Neural crest cell (in vitro differentiated cells): ENCODE measurements at places on chromosomes 13 and 19.

GRCh38 chr19:34990578-34991192, 9.4 kb upstream of the GRAMD1A start:
- DNase-seq, result no peak

DNA sequence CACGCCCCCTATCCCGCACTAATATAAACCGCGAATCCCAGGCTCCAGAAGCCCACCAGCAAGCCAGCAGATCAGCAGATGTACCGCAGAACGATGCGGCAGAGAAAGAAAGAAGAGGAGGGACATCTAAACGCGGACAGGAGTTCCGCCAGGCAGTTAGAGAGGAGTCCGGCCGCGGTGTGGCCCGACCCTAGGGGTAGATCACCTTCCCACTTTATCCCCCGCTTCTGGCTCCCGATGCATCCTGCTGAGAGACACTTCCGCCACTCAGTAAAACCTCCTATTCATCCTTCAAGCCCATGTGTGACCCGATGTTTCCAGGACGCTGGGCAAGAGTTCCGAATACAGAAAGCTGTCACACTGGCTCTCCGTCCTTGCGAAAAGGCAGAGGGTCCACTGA, 1046.8 kb downstream of the SLITRK5 start:
- no peak for DNase-seq

- no peak for DNase-seq
Observed at GRCh38 chr13:33787051-33787591, 30.8 kb upstream of the RFC3 start.

- DNase-seq, result peak; percentile 48
Observed at GRCh38 chr13:27997904-27998522, 9.5 kb upstream of the URAD start.

- DNase-seq, result peak; percentile 90
Observed at GRCh38 chr19:48290771-48291488, 21.0 kb downstream of the ZNF114 start.

DNA sequence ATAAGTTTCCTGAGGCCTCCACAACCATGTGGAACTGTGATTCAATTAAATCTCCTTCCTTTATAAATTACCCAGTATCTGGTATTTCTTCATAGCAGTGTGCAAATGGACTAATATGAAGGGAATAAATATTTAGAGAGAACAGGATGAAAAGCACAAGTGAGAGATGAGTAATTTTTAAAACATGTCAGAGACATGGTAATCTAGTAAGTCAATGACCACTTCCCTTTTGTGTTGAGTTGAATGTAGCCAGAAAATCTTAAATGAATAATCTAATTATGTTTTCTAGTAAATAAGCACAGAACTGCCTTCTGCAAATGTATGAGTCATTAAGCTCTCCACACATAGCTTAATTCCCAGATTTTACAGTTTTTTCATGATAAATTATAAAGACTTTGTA, 524.1 kb upstream of the SLITRK5 start:
- DNase-seq, result no peak

DNA sequence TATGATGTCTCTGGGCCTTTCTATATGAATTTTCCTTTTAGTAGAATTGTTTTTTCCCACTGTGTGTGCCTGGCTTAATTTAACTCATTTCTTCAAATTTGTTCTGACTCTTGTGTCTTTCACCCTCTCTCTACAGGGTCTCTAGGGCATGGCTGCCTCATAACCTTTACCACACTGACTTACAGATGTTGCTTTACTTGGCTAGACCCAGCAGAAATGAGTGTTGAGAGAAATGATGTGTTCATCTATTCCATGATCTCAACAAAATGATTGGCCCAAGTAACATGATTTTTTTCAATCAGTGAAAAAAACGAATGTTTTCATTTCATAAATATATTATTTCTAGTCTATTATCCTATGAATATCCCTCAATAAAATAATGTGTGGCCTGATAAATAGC, 195.0 kb downstream of the GPC5 start:
- no peak for DNase-seq

GRCh38 chr19:57071444-57071843, 48.3 kb upstream of the USP29 start:
- DNase-seq, result no peak

DNA sequence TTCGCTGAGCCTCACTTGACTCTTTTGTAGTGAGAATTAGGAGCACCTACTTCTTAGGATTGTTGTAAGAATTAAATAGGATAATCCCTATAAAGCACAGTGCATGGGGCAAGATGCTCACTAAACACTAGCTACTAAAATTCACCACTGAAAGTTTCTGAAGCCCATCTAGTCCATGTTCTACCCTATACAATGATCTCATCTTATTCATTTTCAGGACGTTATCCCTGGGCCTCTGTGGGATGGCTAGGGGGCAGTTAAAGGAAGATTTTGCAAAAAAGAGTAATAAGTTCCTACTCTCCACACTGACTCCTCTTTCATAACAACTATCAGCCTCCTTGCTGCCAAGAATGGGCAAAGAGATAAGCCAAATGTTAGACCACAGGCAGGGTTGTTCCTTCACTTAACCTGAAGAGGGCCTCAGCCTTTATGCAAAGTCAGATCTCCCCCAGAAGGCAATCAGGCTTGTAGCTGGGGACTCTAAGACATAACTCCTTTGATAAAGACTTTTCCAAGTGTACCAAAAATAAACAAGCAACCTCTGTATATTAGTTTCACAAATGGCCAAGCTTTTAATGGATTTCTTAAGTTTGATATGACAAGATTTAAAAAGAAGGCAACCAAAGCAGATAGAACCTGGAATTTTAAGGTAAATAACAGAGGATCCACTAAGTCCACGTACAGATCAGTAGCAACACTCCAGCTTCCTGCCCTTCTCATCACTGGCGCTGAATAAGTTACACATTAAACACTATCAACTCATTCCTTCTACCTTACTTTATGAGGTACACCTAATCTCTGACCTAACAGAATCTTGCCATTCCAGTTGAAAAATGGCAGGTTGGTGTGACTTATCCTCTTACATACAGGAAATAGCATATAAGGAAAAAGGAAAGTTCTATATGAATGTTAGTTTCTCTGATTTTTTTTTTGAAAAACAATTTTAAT, 44.4 kb downstream of the ELF1 start:
- no peak for DNase-seq

DNA sequence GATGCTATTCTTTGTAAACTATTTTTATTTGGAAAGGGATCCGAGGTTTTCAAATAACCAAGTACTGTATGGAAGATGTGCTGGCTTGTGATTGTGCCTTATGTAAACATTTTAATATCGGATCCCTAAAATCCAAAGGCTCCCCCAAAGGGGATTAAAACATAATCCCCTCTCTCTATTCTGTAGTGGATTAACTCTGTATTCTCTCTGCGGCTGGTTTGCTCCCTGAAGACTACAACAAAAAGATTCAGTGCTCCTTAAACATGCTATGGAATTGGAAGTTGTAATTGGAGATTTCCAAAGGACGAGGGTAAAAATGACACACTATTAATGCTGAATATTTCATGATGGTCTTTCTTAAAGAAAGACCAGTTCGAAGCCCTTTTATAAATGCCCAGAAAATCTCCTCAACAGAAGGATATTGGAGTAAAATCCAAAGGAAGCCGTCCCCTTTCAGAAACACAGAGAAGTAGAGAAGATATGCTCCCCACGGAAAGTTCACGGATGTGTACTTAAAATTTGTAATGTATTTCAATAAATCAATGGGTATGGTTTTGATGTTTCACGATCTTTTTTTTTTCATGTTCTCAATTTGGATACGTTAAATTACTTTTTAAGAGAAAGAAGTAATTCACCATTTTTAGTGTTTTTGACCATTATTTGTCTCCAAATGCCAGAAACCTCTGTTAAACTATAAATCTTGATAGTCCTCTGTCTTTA, 6.5 kb downstream of the MAB21L1 start:
- no peak for DNase-seq

DNA sequence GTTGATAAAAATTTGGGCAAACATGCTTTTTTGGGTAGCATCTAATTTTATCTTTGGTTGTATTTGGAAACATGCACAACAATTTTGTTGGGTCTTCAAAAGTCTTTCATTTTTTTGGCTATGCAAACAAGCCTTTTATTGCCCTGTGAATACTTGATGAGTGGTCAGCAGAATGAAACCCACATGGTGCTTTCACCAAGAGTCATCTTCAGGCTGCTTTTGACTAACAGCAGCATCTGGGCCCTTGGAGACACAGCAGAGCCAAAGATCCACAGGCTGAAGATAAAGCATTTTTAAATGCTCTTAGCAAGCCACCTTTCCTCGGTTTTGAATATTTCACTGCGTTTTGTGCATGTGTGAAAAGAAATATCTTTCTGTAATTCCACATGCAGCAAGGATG, 154.9 kb downstream of the FGF9 start:
- DNase-seq, result no peak
